ENCODE measurements at places on chromosomes 1 and 21.

DNA sequence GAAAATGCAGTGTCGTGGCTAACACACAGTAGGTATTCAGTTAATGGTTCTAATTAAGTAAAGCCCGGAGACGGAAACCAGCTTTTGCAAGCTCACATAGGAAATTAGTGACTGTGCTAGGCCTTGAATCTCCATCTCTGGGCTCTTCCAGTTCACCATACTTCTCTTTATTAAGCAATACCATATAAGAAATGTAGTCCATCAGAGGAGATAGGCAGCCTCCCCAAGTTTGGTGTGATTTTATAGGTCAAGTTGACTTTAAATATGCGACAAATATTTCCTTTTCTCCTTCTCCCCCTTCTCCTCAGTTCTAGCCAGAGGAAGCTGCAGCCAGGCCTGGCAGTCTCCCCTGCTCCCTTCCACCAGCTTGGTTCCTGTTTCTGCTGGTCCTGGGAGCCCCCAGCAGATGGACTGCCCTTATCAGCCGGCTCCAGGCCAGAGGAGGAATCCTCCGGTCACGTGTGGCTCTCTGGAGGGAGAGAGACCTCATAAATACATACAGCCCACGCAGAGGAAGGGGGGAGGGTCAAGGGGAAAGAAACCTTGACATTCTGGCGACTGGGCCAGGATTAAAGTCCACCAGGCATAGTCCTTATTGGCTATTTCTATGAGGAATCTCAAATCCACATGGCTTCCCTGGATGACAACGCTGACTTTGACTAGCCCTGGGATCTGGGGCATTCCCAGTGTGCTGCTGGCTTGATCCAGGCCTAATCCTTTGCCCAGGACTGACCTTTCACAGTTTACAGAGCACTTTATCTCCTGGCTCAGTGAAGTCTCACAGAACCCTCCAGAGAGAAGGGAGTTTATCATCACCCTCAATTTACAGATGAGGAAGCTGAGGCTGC is 115.1 kb upstream of the JUN start:
- no peak for DNase-seq

GRCh38 chr1:2183937-2184334 is 10.6 kb downstream of the FAAP20 start:
- DNase-seq, result no peak

DNA sequence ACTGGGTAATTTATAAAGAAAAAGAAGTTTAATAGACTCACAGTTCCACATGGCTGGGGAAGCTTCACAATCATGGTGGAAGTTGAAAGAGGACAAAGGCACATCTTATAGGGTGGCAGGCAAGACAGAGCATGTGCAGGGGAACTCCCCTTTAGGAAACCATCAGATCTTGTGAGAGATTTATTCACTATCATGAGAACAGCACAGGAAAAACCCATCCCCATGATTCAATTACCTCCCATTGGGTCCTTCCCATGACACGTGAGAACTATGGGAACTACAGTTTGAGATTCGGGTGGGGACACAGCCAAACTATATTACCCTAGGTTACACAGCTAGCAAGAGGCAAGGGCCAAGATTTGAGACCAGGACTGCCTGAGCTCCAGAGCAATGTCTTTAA is 30.4 kb upstream of the SOX13 start:
- DNase-seq, result no peak

DNA sequence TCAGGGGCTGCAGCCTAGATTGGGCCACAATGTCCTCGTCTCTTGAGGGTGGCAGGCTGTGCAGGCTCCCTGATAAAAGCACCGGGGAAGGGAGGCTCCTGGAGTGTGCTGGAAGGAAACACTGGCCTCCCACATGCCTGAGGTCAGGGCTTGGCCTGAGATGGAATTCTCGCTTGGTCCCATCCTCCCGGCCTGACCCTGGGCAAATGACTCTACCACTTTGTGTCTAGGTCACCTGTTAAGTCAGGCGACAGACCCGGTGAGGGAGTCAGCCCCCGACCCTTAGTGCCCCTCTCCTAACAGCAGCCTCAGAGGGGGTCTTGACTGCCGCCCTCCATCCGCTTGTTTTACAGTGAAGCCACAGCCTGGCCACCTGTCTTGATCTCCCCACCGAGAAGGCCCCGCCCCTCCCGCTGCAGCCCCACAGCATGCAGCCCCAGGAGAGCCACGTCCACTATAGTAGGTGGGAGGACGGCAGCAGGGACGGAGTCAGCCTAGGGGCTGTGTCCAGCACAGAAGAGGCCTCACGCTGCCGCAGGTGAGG is 2.5 kb downstream of the SMIM1 start:
- DNase-seq, result no peak

GRCh38 chr1:116457946-116458604 is 85.0 kb downstream of the ATP1A1 start:
- DNase-seq, result no peak

- DNase-seq, result no peak
Measured at GRCh38 chr21:34313116-34313515, 50.7 kb upstream of the KCNE2 start.
